ENCODE measurements at places on chromosomes 6 and 20.

DNA sequence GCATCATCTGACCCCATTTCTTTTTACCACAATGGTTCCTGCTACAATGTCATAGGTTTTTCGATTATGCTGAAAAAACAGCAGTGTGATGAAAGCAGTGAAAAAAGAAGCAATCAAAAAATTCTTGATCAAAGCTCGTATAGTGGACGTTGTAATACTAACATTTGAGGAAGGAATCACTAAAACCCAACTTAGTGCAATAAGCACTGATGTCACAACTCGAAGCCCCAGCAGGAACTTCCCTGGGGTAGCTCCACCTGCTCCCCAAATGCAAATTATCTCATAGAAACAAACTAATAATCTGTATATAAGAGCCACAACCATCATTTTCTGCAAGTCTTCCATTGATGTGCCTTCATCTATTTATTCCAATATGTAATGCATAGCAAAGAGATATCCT is 285.6 kb upstream of the SGK1 start:
- no peak for DNase-seq

GRCh38 chr20:55424968-55425367 is 580.4 kb downstream of the CBLN4 start:
- DNase-seq: no peak

- DNase-seq: no peak
Observed at GRCh38 chr6:121418346-121418745, 17.1 kb upstream of the GJA1 start.

GRCh38 chr20:60804918-60805630 is 447.0 kb upstream of the CDH4 start:
- no peak for DNase-seq

GRCh38 chr6:105372849-105373182 is 30.1 kb downstream of the PREP start:
- no peak for DNase-seq

DNA sequence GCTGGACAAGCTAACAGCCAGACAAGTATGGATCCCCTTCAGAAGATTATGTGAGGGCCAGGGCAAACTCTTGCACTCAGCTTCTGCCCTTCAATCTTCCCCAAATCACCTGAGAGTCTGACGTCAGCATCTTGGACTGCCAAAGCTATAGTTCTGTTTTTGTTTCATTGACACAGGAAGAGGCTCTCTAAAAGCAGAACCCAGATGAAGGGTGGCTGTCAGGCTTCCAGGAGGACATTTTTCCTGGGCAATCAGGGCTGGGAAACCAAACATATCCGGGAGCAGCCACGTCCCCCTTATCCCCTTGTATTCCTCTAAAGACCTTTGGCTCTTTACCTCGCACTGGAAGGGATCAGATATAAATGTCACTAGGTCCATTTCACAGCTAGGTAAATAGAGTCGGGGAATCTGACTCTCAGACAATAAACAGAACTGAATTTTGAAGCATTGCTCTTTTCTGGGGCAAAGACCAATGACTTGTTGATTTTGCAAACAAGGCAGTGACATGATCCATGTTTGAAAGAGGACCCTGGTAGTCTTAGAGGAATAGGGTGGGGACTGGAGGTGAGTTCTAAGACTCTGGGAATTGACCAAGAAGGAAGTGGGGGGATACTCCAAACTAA is 13.3 kb downstream of the MAFB start:
- no peak for DNase-seq

DNA sequence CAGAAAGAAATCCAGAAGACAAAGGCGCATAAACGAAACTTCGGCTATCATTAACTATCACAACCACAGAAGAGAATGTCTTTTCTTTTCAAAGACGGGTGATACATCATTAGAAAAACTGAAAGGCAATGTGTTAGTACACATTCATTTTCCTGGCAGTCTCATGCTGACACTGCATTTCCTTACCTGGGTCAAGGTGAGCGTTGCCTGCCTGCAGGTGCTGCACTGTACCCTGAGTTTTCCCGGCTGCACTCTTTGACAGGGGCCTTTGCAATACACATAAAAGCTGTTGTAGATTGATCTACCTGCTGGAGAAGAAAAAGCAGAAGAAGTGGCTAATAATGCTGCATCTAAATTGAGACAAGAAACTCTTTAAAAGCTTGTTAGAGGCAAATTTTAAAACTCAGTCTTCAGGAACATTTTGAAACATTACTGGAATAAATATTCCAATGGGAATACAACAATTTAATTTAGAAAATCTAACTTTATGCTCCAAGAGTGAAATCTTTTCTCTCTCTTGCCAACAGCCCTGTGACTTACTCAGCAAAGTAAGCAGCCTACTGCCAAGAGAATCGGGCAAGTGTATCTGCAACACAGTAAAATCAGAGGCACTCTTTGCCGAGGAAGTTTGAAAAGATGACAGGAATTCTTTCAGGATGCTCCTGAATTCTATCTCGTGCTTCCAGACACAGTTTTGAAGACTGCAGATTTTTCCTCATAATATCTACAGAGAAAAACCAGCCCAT is 526.4 kb downstream of the PRKN start:
- no peak for DNase-seq

- DNase-seq: no peak
Observed at GRCh38 chr20:56222945-56223344, 25.6 kb upstream of the MC3R start.

DNA sequence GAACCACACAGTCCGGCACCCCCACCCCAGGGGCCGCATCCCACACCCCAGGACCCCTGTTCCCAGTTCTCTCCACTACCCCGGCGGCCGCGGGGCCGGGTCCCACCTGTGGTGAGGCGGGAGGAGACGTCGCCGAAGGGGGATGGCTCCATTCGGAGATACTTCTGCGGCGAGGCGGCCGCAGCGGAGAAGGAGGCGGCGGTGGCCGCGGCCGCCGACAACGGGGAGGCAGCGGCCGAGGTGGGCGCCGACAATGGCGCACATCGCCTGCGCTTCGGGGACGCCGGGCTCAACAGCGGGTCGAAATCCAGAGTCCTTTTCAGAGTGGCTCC is 723 bp downstream of the AKIRIN2 start:
- DNase-seq: no peak

- peak; percentile 64 for DNase-seq
Observed at GRCh38 chr6:6918216-6918983, 189.4 kb upstream of the RREB1 start.

GRCh38 chr20:58236612-58237317 is 8.3 kb upstream of the ANKRD60 start:
- DNase-seq: peak; percentile 82

DNA sequence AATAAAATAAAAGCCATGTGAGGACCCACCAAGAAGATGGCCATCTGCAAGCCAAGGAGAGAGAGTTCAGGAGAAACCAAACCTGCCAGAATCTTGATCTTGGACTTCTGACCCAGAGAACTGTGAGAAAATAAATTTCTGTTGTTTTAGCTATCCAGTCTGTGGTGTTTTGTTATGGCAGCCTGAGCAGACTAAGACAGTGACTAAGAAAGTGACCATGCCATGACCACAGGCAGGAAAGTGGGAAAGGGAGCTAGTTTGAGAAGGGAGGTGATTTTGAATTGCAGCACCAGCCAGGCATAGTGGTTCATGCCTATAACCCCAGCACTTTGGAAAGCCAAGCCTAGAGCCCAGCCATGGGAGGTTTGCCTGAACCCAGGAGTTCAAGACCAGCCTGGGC is 21.9 kb upstream of the C6orf62 start:
- no peak for DNase-seq

- no peak for DNase-seq
Observed at GRCh38 chr6:307065-307814, 15.0 kb downstream of the DUSP22 start.
